Gastroesophageal sphincter (tissue), 4 donors: ENCODE measurements at places on chromosomes 7 and 10. TPM values are rescaled to one million over a fixed set of nuclear protein-coding genes. Genes with fewer than 3 reads are reported as not detected.

PDE1C gene
- total RNA-seq = 17.2 TPM

MYO1G gene
- 1.4 TPM for total RNA-seq

FAM180A gene
- total RNA-seq = 2.6 TPM

SFRP4 gene
- total RNA-seq = 3.1 TPM

ZP3 gene
- 0.35 TPM for total RNA-seq

KLLN gene
- 0.54 TPM for total RNA-seq

PRPS1L1 gene
- total RNA-seq = not detected

SEC31B gene
- total RNA-seq = 4.9 TPM

MMP21 gene
- not detected for total RNA-seq

YAE1 gene
- 27.4 TPM for total RNA-seq

INMT gene
- 121 TPM for total RNA-seq

SNX13 gene
- 99.3 TPM for total RNA-seq

LYZL1 gene
- not detected for total RNA-seq

LRRC18 gene
- not detected for total RNA-seq

DNA2 gene
- 3.0 TPM for total RNA-seq

GATA3 gene
- total RNA-seq = not detected

SPDYE2 gene
- not detected for total RNA-seq

SPAM1 gene
- not detected for total RNA-seq

PRPF18 gene
- total RNA-seq = 32.8 TPM

FBXO24 gene
- 1.9 TPM for total RNA-seq

SEMA3A gene
- total RNA-seq = 24.6 TPM

GPR15LG gene
- total RNA-seq = 1.2 TPM

EMX2 gene
- total RNA-seq = 0.89 TPM

CDC14C gene
- total RNA-seq = not detected

CACNB2 gene
- total RNA-seq = 62.2 TPM

CPA1 gene
- total RNA-seq = not detected

PCDH15 gene
- 0.50 TPM for total RNA-seq

CALY gene
- 1.5 TPM for total RNA-seq

NPM3 gene
- 24.9 TPM for total RNA-seq

CUX1 gene
- total RNA-seq = 134 TPM

HHEX gene
- 10.6 TPM for total RNA-seq

METTL2B gene
- total RNA-seq = 29.8 TPM

GIMAP8 gene
- 13.2 TPM for total RNA-seq

ODAD2 gene
- 1.7 TPM for total RNA-seq
